ENCODE measurements at places on chromosomes 5 and 9. TPM values are rescaled to one million over a fixed set of nuclear protein-coding genes. Genes with fewer than 3 reads are reported as not detected.

DNA sequence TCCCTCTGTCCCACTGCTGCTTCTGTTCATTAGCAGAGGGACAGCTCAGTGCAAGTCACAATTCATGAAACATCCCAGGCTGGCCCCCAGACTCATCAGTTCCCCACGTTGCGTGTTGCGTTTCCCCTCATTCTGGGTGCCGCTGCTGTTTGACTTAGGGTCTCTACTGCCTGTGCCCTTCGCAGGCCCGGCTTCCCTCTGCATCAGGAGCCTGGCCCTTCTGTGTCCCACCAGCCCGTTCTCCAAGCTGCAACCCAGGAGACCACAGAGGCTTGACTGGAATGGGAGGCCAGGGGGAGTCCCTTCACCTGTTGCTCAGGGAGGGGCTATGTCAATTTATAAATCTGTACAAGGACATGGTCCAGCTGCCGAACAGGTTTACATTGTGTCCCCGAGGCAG lies 53.9 kb upstream of the SUSD3 start:
- DNase-seq, result no peak

DNA sequence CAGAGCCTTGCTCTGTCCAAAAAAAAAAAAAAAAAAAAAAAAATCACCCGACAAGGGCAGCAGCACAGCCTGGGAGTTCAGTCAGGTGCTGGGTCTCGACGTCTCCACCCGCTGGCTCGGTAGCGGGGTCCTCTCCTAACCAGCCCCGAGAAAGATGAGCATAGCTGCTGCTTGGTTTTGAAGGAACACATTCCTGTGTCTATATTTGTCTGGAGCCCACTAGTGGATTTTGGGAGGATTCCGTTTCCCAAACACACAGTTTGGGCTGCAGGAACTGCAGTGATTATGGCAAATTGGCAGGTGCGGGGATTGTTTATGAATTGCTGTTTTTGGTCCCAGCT lies 1.2 kb downstream of the OTULINL start:
- no peak for DNase-seq

- DNase-seq, result no peak
These were observed 2.8 kb upstream of the CMYA5 start for GRCh38 chr5:79686799-79687198.

Gene CDX1
- polyA plus RNA-seq, result not detected

Gene PCDHGA7
- 0.35 TPM for polyA plus RNA-seq

All from psoas muscle (tissue), 8 donors.